ENCODE measurements at places on chromosomes 16 and 17.

DNA sequence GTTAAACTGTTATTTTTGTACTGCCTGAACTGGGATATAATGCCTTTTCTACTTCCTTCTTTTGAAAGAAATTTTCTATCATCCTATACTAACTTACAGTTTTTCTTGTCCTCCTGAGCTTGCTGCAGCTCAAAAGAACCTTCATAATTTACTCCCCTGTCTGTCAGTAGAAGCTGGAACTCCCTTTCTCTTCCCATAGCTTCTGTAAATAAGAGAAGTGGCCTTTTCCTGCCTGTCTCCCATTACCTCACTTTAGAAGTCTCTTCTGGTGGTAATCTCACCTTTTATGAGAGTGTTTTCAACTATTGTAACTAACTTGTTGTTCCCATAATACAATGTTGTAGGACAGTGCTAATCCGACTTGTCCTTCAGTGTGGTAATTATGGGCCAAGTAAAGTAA is 246.7 kb upstream of the TBX2 start:
- DNase-seq, result no peak

GRCh38 chr16:66900721-66901441 is 17.8 kb downstream of the CDH16 start:
- no peak for DNase-seq

DNA sequence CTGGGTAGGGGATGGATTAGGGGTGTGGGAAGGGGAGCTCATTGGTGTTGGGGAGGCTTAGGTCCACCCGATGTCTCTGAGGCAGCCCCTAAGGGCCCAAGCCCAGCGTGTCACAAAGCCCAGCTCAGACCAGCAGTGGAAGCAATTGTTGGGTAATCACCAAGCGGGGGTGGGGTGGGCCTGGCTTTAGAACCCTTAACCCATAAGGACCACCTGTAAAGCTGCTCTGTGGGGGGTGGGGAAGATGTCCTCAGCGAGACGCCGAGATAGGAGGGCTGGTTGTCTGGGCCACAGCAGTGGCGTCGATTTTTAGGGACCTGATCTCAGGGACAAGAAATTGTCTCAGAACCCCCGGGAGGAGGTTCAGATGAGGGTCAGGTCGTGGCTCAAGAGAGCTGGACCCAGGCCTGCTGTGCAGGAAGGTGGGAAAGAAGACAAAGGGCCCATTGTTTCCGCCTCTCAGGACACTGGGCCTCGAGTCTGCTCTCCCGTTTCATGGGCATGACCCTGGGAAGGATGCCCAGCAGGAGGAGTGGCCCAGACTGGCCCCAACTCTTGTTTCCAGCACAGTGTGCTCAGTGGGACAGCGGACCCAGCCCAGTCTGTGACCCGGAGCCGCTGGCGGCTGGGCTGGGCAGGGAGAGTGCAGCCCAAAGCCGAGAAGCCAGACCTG is 15.9 kb downstream of the ST6GALNAC2 start:
- no peak for DNase-seq

GRCh38 chr17:42989726-42990652 is 8.2 kb upstream of the RPL27 start:
- no peak for DNase-seq

- DNase-seq, result no peak
Measured at GRCh38 chr16:72947379-72948237, 100.3 kb downstream of the ZFHX3 start.

DNA sequence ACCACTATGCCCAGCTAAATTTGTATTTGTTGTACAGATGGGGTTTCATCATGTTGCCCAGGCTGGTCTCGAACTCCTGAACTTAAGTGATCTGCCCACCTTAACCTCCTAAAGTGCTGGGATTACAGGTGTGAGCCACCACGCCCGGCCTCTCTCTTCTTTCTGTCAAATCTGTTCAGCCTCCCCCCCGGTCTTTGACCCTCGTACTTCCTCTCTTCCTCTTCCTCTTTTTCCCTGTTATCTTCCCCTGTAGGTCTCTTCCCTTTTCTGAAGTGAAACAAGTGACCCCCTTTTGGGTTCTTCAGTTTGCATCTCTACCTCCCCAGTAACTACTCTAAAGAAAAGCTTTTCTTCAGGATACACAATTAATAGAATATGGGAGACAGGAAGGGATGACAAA is 31.7 kb upstream of the DHX40 start:
- DNase-seq, result no peak

Measured in NCI-H1105 treated with DMSO at 0.1 percent for 48 hours (cell line).